ENCODE measurements at places on chromosomes 2 and 18.
A peak's percentile ranks its signal among the peaks of the same experiment; 100 is the strongest.

DNA sequence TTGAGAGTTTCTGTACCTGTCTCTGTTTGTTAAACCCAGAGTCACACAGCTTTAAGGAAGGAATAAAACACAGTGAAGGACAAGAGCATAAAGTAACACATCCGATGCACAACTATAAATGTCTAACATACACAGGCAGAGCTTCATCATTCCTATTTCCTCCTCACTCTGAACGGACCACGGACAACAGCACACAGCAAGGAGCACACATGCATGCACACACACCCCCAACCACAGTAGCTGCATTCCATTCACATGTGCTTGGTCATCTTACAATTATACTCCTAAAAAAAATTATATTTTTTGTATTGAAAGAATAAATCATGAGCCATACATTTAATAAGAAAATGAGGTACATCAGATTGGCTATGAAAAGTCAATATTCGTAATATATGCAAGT is 58.3 kb downstream of the ID2 start:
- DNase-seq = no peak

DNA sequence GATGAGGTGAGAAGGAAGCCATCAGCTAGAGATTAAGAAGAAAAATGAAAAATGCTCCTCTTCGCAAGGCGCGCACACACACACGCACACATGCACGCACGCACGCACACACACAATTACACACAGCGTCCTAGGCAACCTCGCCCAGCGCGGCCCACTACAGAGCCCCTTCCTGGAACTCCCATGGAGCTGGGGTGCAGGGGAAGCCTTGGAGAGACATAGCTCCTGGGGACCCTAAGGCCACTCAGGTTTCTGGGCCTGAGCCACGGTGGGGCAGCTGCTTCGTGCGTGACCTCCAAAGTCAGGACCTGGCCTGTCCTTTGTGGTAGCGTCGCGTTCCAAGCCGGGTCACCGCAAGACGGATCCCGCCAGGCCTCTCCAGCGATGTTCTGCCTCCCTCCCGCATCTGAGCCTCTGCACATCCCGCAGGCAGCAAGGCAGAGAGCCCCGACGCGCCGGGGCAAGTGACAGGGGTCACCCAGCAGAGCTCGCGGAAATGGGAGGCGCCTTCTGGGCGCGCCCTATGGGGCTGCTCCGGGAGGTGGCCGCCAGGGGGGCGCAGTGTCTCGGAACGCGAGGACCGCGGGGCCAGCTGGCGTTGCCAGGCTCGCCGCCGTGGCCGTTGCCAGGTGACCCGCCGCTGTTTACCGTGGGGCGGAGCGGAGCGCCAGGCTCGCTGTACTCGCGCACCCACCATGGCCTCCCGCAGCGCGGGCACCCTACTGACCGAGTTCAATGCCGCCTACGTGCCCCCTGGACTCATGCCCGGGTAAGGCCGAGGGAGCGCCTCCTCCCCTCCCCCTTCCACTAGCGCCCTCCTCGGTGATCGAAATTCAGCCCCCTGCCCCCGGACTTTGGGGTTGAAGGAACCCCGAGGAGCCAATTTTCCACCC is 79.0 kb downstream of the CIB4 start:
- DNase-seq = peak; percentile 12

DNA sequence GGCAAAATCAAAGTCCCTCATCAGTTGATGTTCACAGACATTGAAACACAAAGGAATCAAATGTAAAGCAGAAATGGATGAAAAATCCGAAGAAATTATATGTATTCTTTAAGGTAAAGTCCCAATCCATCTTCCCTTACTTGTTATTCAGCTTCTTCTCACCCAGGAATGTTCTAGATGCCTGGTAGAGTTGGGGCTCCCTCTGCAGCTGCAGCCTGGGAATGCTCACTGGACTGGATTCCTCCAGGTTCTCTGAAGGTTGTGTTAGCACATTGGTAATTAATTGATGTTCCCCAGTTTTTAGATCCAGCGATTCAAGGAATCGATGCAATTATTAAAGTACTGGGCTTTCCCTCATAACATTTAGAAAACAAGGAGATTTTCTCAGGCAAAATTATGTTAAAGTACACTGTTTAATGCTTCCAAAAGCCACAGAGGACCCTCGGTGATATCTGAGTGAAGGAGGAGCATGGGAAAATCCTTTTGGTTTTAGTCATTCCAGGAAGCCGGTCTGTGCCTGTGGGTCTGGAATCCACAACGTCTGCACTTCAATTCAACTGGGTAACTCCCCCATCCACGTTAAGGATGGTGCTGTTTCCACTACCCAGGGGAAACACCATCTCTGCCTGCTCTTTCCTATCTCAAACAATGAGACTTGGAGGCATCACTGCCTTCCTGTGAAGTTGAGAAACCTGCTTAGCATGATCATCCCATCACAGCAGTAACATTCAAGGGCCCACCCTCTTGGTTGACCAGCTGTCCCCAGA is 22.0 kb downstream of the NTSR2 start:
- DNase-seq = no peak

- no peak for DNase-seq
Observed at GRCh38 chr2:146547236-146547635, 1297.6 kb upstream of the ACVR2A start.

DNA sequence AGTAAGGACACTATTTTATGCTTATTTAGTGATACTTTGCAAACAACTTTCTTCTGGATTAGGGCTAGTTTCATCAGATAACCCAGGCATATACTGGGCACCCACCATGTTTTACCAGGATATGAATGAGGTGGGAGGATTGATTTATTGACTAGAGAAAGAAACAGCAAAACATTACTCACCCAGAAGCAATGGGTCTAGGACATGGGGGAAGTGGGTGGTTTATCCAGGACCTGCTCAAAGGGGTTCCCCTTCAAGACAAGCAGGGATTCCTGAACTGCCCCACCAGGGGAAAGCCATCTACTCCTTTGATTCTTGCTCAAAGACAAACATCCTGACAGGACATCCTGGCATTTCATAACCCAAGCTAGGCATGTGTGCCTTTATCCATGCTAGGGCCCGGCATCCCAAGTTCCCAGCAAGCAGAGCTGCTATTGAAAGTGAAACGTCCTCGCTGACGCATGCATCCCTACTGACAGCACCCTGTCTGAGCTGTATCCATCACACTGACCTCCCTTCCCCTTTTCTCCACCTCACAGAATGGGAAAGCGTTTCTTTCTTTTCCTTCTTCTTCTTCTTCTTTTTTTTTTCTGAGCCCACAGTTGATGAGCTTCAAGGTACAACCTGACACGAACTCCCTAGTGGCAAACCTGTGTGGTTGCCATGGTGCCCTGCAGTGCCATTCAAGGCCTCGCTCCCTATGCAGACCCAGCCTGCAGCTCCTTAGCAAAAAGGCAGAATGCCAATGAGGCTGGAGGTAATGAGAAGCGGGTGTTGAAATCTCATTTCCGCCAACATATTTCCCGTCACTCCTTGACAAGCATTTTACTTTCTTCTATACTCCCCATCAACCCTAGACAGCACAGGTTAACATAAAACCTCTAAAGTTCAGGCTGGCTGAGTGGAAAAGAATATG is 70.5 kb downstream of the CLHC1 start:
- no peak for DNase-seq

DNA sequence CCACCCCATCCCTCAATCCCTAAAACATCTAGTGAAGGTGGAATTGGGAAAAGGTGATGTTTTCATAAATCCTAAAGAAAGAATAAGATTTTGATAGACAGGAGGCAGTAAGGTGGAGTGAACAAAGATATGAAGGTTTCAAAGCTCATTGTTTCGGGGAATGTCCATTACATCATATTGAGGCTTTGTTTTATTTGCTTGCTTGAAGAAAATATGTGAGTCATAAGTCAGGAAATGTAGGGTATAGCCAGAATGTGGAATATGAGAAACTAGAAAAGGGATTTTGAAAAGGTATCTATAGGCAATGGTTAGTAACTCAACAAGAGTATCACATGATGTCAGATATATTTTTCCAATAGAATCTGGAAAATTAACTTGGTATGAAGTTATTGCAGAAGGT is 1178.5 kb upstream of the ACVR2A start:
- no peak for DNase-seq

GRCh38 chr18:46332921-46333341 is 228.7 kb downstream of the HAUS1 start:
- DNase-seq = no peak

- DNase-seq = no peak
Observed at GRCh38 chr2:226489775-226490541, 309.7 kb downstream of the IRS1 start.

DNA sequence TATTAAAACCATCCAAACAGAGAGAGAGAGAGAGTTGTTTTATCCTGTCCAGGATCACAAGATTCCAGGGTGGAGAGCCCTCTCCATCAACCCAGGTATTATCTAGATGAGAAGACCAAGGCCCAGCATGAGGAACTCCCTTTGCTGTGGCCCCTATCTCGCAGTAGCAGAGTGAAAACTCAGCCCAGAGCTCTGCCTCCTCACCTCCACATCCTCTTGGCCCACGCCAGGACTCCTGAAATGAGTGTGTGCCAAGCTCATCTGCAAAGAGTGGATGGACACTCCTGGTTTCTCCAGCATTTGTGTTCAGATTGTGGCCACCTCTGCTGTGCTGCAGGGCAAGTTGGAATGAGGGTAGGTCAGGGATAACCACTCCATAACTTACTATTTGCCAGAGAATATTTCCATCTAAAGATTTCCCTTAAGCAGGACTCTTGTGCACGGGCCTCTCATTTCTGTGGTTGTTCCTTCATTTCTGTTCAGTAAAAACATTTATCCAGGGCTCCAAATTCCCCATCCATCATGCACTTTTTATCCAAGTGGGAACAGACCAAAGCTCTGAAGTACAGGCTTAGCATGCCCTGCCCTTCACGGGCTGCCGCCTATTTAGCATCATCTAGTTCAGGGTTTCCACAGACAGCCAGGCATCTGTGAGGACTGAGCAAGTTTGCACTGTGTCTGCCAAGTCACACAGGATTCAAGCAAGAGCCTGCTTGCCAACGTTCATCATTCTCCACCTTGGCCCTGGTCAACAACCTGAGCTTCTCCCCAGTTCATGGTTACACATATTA is 583.2 kb upstream of the ID2 start:
- DNase-seq = no peak

GRCh38 chr2:40559175-40559574 is 107.3 kb upstream of the SLC8A1 start:
- DNase-seq = no peak

DNA sequence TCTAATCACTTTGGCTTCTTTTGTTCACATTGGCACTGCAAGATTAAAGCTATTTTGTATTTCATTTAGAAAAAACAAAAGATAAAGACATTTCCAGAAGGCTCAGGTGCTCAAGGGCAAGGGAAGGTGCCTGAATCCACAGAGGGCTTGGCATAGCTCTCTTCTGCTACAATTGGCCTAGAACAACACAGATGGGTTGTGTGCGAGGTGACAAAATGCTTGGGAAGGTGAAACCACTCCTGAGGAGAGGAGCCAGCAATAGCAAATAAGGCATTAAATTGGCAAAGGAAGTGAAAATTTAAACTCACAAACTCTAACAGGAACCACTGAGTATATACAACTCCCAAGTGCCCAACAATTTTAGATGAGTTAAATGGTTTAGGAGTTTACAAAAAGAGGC is 1290.4 kb upstream of the CHAC2 start:
- no peak for DNase-seq

GRCh38 chr2:100214265-100214971 is 72.0 kb upstream of the AFF3 start:
- DNase-seq = peak; percentile 17

Measured in Kasumi-1 (cell line).